ENCODE measurements at places on chromosomes 5 and 9.
A peak's percentile ranks its signal among the peaks of the same experiment; 100 is the strongest.

GRCh38 chr5:167750586-167750985 is 540.9 kb upstream of the WWC1 start:
- DNase-seq, result no peak

GRCh38 chr5:93632327-93632726 is 49.3 kb downstream of the NR2F1 start:
- DNase-seq, result no peak

DNA sequence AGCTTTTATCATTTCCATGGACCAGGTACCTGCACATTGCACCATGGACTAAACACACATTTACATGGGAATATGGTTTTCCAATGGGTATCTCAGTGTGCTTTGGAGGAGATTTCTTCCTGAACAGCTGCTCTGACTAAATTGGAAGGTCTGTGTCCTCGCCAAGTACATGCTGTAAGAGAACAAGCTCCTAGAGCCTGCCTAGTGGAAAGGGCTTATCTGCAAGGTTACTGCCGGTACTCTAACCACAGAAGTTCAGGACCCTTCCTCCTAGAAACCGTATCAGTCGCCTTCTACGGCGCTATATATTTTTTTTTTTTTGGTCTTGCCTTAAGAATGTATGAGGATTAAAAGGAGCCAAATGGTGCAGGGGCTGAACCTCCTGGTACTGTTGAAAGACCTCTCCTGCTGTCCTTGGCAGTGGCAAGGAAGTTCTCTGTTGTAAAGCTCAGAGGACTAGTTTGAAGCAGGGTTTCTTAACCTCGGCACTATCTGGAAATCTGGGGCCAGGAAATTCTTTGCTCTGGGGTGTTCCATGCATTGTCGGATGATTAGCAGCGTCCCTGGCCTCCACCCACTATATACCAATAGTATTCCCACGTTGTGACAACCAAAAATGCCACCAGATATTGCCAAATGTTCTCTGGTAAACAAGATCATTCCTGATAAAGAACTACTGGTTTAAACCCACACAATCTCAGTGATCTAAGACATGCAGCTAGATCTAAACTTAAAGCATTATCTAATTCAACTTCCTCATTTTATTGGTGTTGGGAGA is 107.4 kb downstream of the FBXO38 start:
- no peak for DNase-seq

- DNase-seq, result no peak
Measured at GRCh38 chr9:84919440-84919839, 249.9 kb downstream of the NTRK2 start.

GRCh38 chr9:691825-692400 is 149.6 kb upstream of the DMRT1 start:
- no peak for DNase-seq

- no peak for DNase-seq
Measured at GRCh38 chr9:129183495-129184218, 5.6 kb upstream of the IER5L start.

GRCh38 chr5:8981496-8981895 is 564.4 kb downstream of the SEMA5A start:
- DNase-seq, result peak; percentile 6

- no peak for DNase-seq
Measured at GRCh38 chr5:81136557-81136956, 96.6 kb upstream of the CKMT2 start.

DNA sequence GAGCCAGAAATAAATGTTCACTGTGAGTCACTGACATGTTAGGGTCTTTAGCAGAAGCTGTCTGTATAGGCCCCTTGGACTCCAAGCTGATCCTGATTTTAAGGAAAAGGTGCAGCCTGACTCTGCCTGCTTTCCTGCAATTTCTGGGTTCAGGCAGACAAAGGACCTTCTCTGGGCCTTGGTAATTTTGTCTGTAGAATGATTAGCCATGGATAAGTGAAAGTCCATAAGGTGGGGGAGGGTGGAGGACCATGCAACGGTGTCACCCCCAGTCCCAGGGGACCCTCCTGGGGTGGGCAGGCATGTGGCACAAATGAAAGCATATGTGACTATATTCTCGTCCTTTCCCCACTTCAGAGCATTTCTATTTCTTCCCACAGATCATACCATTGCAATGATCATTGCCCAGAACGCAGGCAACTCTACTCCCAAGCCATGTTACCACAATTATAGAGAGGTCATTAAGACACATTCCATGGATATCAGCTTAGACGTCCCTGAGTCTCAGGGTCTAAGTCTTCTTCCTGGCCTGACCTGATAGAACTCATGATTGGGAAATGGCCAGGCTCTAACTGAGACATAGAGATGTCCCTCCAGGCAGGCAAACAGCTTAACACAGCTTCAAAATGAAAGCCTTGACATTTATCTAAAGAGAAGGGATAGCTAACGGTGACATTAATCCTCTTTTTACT is 157.9 kb upstream of the ALDH1B1 start:
- DNase-seq, result no peak

- DNase-seq, result no peak
Measured at GRCh38 chr9:113176803-113177202, 26.0 kb downstream of the SLC31A2 start.

GRCh38 chr5:56848206-56848605 is 32.9 kb downstream of the MAP3K1 start:
- no peak for DNase-seq

GRCh38 chr9:26813247-26813646 is 79.4 kb downstream of the CAAP1 start:
- no peak for DNase-seq

DNA sequence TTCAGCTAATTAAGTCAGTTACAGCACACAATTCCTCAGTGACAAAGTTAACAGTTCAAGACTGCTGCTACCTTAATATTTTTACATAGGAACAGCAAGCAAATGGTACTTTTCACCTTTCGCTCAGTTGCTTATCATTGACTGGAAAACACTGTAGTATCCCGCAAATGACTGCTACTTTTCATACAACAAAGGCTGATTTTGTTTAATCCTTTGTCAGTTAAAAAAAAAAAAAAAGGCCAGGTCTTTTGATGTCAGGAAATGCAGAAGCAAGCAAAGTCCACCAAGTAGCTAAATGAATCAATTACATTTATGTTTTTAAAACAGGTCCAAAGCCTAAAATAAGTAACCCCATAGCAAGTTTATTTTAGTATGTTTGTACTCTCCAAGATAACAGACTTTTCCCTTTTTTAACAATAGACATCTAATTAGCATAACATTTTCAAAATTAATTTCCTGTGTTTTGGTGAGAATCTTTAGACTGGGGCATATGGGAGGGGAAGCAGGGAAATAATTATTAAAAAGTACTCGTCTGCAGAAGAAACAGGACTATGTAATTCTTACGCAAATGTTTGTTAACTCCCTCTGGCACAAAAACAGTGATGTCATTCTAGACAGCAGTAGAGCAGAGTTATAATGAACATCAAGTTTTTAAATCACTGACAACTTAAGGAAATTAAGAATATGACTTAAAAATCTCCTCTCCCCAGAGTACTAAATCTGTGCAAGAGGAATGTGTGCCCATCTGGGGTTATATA is 9.6 kb downstream of the PFDN1 start:
- DNase-seq, result no peak

DNA sequence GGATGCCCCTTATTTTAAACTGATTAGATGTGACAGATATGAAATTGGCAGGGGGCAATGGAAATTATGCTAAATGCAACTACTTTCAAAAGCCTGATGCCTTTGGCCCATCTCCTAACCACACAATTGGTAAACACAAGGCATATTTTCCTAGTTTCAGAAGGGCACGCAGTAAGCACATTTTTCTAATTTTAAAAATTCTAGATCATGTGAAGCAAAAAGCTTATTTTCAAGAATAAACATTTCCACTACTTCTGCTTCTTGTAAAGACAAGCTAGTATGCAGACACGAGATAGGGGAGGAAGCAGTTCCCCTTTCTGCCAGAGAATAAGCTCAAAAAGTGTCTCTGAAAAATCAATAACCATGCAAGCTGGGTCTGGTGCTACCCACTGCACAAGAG is 67.7 kb downstream of the ABCA1 start:
- no peak for DNase-seq

- DNase-seq, result no peak
Measured at GRCh38 chr5:120017513-120017912, 388.2 kb downstream of the FAM170A start.

DNA sequence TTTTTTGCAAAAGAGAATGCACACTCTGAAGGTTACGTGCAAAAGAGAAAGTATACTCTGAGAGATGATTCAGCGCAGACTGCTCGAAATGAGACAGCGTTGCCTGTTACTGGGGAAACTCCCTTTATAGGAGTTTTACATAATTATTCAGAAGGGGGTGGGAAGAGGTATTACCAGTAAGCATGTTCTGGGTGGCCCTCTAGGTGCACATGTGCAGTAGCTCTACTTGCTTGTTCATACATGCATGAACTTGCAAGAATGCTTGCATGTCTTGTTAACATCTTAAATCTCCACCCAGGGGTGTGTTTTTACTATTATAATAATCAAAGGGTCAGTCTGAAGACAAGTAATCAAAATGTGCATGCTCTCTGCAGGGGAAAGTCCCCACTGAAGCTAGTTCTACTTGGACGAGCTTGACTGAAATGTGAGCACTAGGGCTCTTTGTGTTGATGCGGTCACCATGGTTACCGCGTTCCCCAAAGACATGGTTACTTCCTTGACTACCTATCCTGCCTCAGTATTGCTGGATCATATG is 75.5 kb downstream of the SGCD start:
- DNase-seq, result no peak

GRCh38 chr9:118643118-118643517 is 726.1 kb downstream of the BRINP1 start:
- DNase-seq, result no peak

- no peak for DNase-seq
Measured at GRCh38 chr5:143231416-143231815, 172.1 kb downstream of the NR3C1 start.

GRCh38 chr5:58294598-58295305 is 165.1 kb downstream of the PLK2 start:
- DNase-seq, result no peak

GRCh38 chr9:107685901-107686300 is 196.3 kb upstream of the KLF4 start:
- no peak for DNase-seq

DNA sequence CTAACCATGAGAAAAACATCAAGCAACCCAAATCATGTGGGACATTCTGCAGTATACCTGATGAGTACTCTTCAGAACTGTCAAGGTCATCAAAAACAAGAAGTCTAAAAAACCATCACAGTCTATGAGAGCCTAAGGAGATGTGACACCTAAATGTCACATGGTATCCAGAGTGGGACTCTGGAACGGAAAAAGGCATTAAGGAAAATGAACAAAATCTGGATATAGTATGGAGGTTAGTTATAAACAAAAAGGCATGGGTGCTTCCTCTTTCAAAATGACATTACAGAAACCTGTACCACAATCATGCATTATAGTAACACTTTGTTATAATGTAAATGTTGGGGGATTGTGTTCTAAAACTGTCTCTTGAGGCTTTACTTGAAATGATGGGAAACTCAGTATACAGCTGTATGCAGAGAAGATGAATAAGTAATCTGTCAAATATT is 47.4 kb downstream of the PRKACG start:
- DNase-seq, result no peak

DNA sequence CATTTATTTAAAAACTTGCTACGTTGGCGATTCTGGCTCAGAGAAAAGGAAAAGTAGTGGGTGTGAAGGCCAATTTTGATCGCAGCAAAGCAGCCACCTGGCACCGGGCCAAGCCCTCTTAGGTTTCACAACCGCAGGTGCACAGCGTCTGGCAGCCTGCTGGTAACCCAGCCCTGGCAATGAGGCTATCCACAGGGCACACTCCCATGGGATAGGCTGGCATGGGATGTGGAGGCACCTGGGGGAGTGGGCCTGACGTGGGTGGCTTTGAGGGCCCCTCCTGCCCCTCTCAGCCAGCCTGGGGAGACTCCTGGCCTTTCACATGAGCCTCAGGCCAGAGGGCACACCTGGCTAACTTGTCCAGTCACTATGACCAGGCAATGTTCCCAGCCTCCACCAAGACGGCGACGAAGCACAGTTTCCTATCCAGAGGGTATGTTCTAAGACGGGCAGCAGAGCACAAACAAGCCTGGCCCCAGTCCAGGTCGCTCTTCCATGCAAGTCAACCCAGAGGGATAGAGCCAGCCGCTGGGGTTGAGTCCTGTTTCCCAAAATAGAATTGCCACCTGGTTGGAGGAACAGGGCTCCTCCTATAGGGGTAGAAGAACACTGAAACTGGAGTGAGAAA is 19.0 kb downstream of the CMBL start:
- no peak for DNase-seq

GRCh38 chr5:83400241-83400640 is 71.3 kb upstream of the VCAN start:
- DNase-seq, result no peak

GRCh38 chr9:124835026-124835557 is 18.2 kb upstream of the WDR38 start:
- DNase-seq, result peak; percentile 52

DNA sequence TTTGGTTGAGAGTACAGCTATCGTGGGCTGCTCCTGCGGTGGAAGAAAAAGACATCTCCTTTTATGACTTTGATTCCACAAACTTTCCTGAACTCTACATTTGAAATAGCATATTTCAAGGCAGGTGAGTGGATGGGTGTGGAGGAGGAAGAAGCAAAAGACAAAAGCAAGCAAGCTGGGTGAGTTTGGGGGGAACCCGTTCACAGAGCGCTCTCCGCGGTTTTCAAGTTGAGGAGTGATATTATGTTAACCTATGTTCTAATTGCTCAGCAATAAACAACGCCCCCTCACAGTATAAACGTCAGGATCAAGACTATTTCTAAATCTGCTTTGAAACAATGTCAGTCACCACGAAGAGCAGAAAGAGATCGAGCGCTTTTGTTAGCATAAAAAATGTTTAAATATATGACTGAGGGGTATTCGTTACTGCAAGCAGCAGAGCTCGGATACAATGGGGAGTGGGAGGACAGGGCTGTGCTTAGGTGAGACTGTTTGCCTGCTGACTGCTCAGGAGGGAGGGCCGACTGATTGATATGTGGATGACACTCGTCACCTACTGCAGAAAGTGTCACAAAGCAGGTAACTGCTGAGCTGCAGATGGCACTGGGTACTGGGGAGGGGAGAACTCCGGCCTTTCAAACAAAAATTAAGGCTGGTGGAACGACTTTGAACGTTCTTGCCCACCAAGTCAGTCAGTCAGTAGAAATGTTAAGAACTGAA is 236.5 kb downstream of the DRD1 start:
- no peak for DNase-seq

DNA sequence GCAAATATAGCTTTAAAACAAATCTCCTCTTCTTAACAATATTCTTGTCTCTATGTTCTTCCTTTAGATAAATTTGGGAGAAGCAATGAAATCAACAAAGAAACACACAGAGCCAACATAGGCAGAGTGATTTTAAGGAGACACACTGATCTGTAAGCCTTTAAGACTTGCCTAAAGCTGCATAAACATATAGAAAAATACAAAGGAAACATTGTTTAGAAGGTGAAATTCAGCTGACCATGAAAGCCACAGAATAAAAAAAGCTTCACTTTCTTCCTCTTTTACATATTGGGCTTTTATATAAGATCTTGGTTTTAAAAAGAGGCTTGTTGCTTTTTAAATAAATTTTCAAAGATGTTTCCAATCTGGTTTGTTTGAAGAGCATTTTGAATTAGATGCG is 1277.5 kb downstream of the EFNA5 start:
- DNase-seq, result no peak

GRCh38 chr9:121711797-121712196 is 60.4 kb downstream of the DAB2IP start:
- DNase-seq, result no peak

Measured in AG04450 (cell line).